ENCODE measurements at places on chromosomes 11 and 22. TPM values are rescaled to one million over a fixed set of nuclear protein-coding genes. Genes with fewer than 3 reads are reported as not detected.

DNA sequence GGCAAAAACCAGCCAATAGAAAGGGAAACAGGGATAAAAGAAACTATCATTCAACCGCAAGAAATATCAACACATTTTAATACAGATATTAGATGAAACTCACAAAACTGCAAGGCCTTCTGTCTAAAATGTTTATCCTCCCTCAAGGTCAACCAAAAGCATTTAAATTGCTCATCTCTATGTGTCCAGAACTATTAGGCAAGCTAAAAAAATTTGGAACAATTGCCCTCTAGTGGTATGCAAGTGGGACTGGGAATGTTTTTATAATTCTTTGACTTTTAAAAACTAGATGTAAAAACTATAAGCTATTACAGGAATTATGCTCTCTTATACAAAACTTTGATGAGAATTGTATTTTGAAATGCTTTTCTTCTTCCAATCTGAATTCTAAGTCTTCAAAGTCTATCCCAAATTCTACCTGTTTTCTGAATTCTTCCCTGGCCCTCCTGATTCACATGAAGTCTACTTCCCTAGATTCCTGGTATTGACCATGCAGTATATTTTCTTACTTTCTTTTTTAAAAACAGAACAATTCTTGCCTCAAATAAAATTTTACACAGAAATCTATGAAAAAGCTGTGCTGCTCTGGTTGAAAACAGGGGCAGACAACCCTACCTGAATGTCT lies 4.9 kb downstream of the CWC15 start:
- no peak for DNase-seq

DNA sequence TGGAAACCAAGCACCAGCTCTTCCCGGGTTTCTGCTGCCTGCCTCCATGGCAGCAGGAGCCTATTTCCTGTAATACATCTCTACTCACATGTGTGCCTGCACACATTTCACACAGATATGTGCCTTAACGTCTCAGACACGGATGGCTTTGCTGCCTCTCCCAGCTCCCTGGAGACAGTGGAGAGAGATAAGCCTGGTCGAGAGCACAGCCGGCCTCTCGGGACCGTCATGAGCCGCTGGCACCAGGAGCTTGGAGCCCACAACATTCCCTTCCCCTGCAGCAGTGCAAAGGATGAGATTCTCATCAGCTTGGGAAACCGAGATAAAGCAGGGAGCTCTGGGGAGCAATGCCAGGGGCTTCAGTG lies 587.7 kb downstream of the BRD1 start:
- DNase-seq: no peak

- DNase-seq: no peak
Measured at GRCh38 chr11:116832350-116833290, 2.9 kb downstream of the APOC3 start.

- DNase-seq: no peak
Measured at GRCh38 chr11:117160826-117161225, 16.7 kb downstream of the PAFAH1B2 start.

DNA sequence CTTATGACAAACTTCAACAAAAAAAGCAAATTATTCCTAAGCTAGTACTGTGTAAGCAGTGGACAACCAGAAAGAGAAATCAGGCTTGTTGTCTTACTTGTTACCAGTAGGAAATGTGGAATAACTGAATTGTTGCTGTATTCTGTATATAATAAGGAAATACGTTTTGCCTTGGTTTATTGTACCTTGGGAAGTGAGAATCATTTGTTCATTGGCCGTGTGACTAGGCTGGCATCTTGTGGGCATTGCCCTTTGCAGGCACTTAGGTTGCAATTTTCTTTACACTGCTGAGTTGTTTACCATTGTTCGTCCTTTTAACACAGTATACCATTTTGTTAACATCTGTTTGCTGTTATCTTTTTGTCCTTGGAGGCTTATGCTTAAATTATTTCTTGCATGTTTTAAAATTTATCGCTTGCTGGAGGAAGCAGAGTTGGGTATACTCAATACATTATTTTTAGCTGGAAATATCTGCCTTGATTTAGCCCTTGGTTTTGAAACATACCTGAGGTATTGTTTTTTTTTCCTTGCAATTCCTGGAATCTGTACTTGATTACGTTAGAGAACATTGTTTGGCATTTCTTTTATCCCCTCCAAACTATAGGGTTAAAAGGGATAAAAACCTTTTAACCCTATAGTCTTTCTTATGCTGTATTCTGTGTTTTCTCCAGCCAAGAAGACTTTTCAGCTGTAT lies 109.3 kb downstream of the DDX10 start:
- DNase-seq: no peak

GRCh38 chr11:120192831-120193625 lies 17.8 kb upstream of the OAF start:
- DNase-seq: no peak

- DNase-seq: no peak
Measured at GRCh38 chr22:23481369-23481768, 98.7 kb downstream of the IGLL1 start.

GRCh38 chr22:24801901-24802465 lies 4.0 kb upstream of the SGSM1 start:
- DNase-seq: no peak

GRCh38 chr11:7279676-7280075 lies 28.0 kb downstream of the SYT9 start:
- DNase-seq: no peak

DNA sequence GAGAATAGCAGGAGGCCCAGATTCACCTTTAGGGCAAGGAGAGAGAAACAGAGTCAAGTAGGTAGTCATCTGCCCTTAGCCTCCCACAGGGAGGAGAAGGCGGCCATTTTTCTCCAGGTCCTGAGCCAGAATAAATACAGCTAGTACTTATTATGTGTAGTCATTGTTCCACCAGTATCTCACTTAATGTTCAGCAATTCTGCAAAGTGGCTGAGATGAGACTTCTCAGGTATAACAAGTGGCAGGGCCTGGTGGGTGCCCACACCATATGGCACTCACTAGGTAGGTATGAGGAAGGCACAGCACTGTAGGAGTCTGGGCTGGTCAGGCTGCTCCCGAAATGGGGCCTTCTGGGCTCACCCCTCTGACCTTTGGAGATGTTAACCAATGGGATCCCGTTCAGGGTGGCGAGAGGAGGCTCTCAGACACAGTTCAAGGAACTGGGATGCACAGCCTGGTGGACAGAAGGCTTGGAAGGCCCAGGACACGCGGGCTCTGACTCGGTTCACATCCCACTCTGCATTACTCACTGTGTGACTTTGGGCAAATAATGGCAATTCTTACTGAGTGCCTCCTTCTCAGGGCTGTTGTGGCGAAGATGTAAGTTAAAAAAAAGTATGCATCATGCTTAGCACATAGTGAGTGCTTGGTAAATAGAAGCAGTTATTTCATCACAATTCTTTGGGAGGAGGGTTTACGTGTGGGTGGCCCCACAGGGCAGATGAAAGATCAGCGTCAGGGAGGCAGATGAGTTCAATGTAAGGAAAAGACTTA lies 25.1 kb downstream of the RTN4RL2 start:
- no peak for DNase-seq

DNA sequence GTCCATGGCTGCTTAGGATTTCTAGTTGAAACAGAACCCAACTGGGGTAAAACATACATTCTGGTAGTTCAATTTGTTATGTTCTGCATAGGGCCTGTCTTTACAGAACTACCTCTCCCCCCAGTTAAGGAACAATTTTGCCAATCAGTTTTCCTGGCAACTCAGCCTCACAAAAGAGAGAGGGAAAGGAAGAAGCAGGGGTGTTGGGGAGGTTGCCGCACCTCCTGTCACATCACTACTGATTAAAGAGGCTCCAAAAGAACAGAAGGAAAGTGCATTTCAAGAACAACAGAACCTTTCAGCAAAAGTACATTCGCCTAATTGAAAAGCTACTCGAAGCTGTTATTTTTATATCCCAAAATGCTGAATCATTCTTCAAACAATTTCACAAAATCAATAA lies 217.6 kb downstream of the CADM1 start:
- DNase-seq: no peak

DNA sequence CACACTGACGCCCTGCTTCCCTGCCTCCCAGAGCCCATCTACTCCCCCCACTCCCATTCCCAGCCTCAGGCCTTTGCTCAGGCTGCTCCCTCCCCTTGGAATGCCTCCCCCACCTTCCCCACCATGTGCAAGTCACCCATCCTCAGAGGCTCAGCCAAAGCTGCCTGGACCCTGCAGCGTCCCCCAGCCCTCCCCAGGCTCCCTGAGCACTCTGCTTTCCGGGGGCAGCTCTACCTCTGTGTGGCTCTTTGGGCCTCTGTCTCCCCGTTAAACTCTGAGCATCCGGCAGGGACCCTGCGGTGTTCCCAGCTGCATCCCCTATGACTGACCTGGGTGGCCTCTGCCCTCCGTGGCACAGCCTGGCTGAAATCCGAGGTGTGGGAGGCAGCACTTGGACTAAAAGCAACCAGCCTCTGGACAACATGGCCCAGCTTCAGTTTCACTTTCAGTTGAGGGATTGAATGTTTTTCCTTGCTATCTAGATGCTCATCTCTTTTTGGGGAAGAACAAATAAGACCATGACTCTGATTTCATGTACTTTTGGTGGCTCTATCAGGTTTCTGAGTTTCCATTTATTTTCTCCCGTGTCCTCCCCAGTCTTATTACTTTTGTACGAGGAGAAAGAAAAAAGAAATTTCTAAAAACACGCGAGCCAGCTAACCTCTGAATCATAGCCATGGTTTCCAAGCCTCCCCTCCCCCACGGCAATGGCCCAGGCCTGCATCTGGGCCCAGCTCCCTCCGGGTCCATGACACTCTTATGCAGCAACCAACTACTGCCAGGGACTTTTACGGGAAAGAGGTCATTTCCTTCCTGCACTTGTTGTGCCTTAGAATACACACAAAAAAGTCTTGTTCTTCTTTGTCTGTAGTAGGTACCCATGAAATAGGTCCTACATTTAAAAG lies 3.8 kb downstream of the APOL3 start:
- peak; percentile 17 for DNase-seq

DNA sequence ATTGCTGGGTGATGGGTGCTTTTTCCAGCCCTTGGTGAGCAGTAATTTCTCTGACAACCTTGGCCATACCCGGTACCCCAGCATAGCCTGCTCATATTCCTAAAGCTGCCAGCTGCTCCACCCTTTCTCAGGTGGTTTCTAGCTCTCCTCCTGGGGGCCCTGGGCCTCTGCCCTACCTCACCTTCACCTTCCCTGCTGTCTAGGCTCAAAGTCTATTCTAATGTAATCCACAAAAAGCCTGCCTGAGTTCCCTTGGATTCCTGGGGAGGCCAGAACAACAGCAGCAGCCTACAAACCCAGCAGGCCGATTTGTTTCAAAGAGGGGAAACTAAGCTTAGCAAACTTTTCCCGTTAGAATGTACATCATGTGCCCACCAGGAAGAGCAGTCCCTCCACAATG lies 117.6 kb downstream of the DSCAML1 start:
- DNase-seq: no peak

DNA sequence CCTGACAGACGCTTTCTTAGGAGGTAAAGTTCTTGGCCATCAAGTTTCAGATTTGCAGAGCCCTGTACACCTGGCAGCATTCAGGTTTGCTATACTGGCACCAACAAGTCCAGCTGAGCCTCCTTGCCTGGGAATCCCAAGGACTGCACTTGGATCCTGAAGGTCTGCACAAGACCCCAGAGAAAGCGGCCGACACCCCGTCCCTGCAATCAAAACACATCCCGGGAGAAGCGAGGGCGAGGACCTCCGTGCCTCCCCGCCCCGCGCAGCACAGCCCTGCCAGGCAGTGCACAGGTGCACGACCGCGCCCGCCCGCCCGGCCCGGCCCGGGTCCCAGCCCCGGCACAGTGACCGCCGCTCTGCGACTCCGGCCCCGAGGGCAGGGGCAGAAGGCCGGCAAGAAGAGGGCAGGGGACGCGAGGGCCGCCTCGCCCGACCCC lies 559 bp downstream of the MRTFA start:
- no peak for DNase-seq

GRCh38 chr22:36445158-36445668 lies 36.2 kb downstream of the TXN2 start:
- DNase-seq: no peak

DNA sequence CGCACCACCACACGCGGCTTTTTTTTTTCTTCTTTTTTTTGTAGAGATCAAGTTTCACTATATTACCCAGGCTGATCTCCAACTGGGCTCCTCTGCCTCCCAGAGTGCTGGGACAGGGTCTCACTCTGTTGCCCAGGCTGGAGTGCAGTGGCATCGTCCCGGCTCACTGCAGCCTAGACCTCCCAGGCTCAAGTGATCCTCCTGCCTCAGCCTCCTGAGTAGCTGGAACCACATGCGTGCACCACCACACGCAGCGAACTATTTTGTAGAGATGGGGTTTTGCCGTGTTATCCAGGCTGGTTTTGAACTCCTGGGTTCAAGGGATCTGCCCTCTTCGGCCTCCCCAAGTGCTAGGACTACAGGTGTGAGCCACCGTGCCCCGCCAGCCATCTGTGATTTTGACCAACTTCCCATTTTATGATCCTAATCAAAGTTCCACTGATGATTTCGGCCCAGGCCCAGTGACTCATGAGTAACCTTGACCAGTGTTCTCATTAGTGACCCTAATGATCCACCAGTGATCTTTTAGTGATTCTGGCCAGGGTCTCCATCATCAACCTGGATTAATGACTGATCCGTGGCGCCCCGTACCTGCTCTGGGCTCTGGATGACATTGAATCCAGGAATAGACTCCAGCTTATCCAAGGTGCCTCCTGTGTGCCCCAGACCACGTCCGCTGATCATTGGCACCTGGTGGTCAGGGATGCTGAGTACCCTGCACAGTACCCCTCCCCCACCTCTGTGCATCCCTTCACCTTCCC lies 1.7 kb downstream of the TYMP start:
- DNase-seq: no peak

- peak; percentile 56 for DNase-seq
Measured at GRCh38 chr11:64935359-64936081, at the start of gene GPHA2. Gene GPHA2, minus strand, starts transcription at chr11:64935893. Its CDS starts 433 bp downstream, at chr11:64935460.

- DNase-seq: no peak
Measured at GRCh38 chr11:78857688-78858087, 283.0 kb upstream of the NARS2 start.

GRCh38 chr11:16902182-16902581 lies 112.0 kb downstream of the PLEKHA7 start:
- DNase-seq: peak; percentile 98

DNA sequence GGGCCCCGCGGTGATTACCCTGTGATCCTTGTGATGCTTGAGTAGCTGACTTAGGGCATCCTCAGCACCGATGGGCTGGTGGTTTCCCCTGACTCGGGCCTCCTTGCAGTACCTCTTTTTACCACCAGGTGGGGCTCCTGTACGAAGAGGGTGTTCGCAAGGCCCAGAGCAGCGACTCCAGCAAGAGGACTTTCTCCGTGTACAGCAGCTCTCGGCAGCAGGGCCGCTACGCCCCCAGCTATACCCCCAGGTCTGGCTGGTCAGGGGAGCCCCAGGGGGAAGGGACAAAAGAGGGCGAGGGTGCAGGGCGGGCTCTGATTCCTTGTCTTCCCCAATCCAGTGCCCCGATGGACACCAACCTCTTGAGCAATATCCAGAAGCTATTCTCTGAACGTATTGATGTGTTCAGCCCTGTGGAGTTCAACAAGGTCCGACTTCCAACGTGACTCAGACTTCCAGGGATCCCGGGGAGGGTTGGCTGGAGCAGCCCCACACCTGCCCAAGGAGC lies 1.3 kb upstream of the TM7SF2 start:
- DNase-seq: peak; percentile 40

RAB6A gene
- polyA plus RNA-seq: 46.2 TPM

CACNA1I gene
- not detected for polyA plus RNA-seq

SAA2 gene
- 0.72 TPM for polyA plus RNA-seq

SCN3B gene
- 0.01 TPM for polyA plus RNA-seq

MAP6 gene
- 1.3 TPM for polyA plus RNA-seq

MS4A6A gene
- not detected for polyA plus RNA-seq

PC gene
- polyA plus RNA-seq: 46.0 TPM

CD3D gene
- polyA plus RNA-seq: not detected

ARHGAP20 gene
- not detected for polyA plus RNA-seq

CEND1 gene
- not detected for polyA plus RNA-seq

NXPE4 gene
- polyA plus RNA-seq: not detected

KCNE3 gene
- 0.01 TPM for polyA plus RNA-seq

DNAJB7 gene
- not detected for polyA plus RNA-seq
